Amniotic stem cell (primary cell): ENCODE measurements at places on chromosomes 4 and X.

DNA sequence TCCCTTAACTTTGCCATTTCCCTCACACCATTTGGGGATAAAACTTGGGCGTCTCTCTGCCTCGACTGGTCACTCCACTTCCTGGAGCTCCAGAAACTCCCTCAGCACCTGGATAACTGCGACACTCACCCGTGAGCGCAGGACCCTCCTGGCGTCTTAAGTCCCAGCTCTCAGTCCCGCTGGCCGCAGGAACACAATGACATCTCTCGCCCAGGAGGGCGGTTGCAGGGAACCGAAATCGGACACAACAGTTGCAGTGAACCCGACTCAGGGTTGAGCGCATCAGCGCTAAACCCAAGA is 370.9 kb upstream of the SMIM31 start:
- DNase-seq: no peak

DNA sequence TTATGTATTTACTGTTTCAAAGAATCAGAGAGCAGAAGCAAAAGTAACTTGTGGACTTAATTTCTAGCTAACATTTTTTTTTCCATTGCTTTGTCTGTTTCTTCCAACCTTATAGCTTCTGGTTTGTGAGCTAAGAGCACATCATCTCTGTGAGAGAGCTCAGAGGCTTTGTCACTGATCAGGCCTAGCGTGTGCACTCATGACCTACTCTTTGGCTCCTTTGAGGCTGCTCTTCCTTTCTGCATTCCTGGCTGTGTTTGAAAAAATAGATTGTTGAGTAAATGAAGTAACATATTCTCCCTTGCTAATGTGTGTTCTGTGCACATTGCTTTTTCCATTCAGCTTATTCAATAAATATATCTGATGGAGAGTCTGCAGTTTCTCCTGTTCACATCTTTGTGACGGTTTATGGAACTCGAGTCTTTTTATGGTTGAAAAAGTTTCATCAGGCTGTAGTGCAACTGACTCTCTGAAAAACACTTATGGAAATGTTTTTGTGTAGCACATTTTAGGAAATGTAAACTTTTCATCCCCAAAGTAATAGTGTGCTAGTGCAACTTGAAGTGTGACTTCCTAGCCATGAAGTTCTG is 133.0 kb downstream of the RAPGEF2 start:
- no peak for DNase-seq

DNA sequence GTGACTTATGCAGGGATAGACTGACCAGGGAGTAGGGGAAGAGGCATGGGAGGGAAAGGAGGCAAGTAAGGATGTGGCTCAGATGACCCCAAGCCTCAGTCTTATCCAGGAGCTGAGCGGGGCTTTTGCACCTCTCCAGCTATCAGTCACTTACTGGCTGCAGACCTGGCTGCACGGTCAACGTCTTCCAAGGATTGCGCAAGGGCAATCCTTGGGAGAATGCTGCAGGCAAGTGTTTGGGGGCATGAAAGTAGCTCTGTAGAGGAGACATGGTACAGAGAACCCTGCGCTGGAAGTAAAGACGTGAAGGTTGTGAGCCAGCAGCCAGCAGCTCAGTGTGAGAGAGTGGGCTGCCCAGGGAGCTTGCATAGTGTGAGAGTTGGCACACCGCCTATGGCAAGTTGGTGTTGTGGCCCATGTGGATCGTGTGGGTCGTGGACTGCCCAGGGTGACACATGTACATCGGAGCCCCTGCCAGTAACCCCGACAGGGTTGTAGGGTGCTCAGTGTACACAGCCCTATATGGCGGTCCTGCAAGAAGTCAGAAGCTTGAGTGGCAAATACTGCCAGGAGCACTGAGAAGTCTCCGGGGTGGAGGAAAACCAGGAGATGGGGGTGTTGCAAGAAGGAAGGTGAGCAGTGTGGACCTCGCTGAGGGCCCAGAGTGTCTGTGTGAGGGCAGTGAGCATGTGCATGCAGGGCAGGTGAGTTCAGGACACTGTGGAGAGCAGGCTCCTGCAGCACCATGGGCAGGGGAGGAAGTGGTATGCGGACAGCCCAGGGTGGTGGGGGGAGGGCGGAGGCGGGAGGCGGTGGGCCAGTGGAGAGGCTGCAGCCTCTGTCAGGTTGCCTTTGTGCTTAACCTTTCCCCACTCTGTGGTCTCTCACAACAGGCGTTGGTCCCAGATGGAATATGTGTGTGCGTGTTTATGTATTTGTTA is 50.9 kb downstream of the KIT start:
- no peak for DNase-seq

- no peak for DNase-seq
These were observed 238.5 kb upstream of the PGRMC2 start for GRCh38 chr4:128525992-128526630.

- no peak for DNase-seq
These were observed 8.0 kb upstream of the FNIP2 start for GRCh38 chr4:158760866-158761265.

DNA sequence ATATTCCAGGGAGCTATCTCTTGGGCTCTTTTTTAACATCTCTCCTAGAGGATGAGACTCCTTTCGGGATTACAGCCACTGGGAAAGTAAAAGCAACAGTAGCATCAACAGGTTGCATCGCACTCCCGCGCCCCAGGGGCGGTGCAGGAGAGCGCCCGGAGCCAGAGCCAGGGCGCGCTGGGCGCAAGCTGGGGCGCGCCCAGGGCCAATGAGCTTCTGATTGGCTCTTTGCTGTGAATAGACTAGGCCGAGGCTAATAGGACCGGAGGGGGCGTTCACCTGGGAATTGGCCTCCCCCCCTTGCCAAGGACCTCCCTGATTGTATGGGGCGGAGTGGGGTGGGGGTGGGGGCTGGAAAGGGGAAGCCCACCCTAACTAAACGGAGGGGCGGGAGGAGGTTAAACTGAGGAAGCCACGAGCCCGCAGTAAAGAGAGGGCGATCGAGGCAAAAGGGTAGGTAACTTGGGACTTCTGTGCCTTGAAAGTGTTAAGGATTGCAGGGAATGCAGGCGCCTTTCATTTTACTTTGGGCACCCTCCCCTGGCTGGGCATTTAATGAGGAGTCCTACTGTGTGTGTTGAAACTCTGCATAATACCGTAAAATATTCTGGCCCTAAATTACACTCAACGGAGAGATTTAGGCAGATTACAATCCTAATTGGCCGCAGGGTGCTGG is 1.1 kb upstream of the ATOH1 start:
- no peak for DNase-seq
